GM23338 (cell line): ENCODE measurements at places on chromosomes 1 and 21.

- no peak for DNase-seq
Measured at GRCh38 chr1:47853059-47853458, 144.1 kb downstream of the TRABD2B start.

DNA sequence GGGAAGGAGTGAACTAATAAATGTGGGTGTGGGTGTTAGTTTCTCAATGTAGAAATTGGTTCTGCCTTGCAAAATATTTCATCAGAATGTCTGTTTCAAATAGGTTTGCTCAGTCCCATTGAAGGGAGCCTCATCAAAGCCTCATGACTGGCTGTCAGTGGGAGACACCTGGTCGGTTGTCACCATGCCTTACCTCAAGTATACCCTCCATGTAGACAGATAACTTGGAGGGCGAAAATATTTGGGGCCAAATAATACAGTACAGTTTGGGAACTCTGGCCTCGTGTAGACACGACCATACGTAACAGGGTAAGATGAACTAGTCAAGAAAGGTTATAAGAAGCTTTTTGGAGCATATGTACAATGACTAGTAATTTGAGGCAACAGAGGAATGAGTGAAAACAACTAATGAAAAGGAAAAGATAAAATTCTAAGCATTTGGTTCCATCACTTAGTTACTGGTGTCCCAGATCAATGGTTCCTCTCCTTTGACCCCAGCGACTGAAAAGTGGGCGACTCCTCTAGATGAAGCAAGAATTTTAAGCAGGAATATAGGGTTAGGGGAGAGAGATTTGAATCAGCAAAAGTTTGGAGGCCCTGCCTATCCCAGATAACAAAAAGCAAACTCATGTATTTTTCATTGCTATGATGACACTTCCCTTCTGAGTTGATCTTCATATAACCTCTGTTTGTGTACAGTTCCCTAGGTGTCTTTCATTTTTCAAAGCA is 163.9 kb downstream of the LRRC40 start:
- DNase-seq, result no peak

- DNase-seq, result no peak
Measured at GRCh38 chr1:96238426-96238825, 483.2 kb upstream of the PTBP2 start.

- no peak for DNase-seq
Measured at GRCh38 chr1:41672173-41672572, 187.7 kb upstream of the EDN2 start.

GRCh38 chr1:214282630-214283242 is 1.8 kb downstream of the SMYD2 start:
- no peak for DNase-seq

DNA sequence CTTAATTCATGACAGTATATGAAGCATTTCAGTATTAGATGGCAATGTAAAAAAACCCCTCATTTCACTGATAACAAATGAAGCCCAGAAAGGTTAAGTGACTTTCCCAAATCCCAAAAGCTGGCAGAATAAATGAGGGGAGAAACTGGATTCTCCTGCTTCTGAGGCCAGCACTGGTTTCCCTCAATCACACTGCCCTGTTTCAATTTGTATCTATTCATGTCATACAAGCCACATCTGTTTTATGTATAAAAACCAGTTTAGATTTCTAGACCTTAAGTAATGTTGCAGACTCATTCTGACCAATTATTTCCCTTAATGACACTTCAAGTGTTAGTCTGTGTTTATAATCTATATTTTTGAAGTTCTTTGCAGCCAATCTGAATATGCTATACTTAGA is 16.8 kb downstream of the PLPPR4 start:
- DNase-seq, result no peak

DNA sequence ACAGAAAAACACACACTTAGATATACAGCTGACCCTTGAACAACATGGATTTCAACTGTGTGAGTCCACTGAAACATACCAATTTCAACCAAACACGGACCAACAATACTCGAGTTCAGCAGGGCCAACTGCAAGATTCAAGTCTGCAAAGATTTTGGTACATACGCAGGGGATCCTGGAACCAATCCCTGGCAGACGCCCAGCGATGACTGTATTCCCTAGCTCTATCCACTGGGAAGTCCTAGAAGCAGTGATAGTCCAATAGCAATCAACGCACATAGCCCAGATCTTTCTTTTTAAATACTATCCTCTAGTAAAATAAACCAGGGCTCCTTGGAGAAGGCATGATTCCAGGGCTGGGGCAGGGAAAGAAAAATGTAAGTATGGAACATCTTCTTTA is 9.0 kb downstream of the DDX59 start:
- no peak for DNase-seq

GRCh38 chr21:44049606-44050005 is 37.5 kb downstream of the TRAPPC10 start:
- no peak for DNase-seq

- DNase-seq, result no peak
Measured at GRCh38 chr1:41481109-41481775, 3.2 kb downstream of the EDN2 start.

DNA sequence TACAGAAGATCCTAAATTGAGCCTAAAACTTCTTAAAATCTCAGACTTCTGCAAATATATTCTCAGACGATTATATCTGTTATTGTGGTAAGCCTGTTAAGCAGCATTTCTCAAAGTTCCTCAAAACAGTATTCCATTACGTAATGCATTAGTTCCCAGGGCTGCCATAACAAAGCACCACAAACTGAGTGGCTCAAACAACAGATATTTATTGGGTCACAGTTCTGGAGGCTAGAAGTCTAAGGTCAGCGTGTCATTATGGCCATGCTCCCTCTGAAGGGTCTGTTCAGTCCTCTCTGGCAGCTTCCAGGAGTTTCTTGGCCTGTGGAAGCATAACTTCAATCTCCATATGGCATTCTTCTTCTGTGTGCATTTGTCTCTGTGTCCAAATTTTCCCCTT is 103.5 kb upstream of the ST6GALNAC5 start:
- DNase-seq, result no peak

DNA sequence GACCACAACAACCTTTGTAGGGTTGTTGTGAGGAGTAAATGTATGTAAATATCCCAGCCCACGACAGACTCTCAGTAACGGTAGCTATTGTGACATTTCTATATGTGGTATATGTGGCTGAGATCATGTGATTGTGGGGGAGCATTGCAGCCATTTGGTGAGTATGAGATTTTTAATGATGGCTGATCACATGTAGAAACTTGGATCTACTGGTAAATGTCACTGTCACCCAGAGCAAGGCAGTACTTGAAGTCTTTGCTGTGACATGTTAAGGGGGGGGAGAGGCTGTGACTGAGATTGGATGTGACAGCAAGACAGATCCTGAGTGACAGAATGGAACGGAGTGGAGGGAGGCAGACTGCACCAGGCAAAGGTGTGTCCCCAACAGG is 23.9 kb upstream of the MEF2D start:
- DNase-seq, result no peak

GRCh38 chr1:246800756-246801155 is 76.5 kb downstream of the SCCPDH start:
- no peak for DNase-seq

- DNase-seq, result peak; percentile 82
Measured at GRCh38 chr1:219555031-219555692, 57.7 kb downstream of the ZC3H11B start.

DNA sequence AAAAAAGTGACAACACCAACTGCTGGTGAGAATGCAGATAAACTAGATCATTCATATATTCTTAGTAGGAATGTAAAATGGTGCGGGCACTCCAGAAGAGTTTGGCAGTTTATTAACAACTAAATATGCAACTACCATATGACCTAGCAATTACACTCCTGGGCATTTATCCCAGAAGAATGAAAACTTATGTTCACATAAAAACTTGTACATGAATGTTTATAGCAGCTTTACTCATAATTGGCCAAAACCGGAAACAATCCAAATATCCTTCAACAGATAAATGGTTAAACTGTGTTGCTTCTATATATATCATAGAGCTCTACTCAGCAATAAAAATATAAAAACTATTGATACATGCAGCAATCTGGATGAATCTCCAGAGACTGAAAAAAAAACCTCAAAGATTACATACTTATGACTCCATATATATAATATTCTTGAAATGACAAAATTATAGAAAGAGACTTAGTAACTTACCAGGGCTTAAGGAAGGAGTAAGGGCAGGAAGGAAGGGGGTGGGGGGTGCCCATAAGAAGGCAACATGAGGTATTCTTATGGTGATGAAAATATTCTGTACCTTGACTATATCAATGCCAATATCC is 99.9 kb downstream of the KCNH1 start:
- DNase-seq, result no peak

GRCh38 chr1:157652859-157653493 is 47.6 kb downstream of the FCRL3 start:
- no peak for DNase-seq

- DNase-seq, result no peak
Measured at GRCh38 chr1:26372039-26372438, 511 bp downstream of the ZNF683 start.

DNA sequence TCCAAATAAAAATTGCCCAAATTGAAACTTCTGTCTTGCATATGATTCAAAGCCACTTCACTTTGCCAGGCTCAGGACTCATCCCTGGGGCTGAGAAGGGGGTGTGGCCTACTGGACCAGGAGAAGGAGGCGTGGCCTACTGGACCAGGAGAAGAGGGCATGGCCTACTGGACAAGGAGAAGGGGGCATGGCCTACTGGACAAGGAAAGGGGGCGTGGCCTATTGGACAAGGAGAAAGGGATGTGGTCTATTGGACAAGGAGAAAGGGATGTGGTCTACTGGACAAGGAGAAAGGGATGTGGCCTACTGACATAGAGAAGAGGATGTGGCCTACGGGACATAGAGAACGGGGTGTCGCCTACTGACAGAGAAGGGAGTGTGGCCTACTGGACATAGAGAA is 405.3 kb downstream of the RRAGC start:
- peak; percentile 85 for DNase-seq

DNA sequence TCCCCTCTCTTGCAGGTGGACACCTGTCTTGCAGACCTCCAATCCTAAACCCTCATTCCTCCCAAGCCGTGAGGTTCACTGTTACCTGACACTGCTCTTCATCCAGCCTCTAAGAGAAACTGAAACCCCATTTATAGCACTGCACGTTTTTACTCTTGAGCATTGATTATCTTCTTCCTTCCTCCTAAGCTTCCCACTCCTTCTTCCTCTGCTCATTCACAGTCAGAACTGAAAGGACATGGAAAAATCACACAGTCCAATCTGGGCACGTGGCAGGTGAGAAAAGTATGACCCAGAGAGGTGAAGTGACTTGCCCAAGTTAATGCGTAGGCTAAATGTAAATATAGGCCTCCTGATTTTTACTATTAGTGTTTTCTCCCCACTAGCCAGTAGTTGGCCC is 43.4 kb upstream of the SLC2A1 start:
- no peak for DNase-seq

DNA sequence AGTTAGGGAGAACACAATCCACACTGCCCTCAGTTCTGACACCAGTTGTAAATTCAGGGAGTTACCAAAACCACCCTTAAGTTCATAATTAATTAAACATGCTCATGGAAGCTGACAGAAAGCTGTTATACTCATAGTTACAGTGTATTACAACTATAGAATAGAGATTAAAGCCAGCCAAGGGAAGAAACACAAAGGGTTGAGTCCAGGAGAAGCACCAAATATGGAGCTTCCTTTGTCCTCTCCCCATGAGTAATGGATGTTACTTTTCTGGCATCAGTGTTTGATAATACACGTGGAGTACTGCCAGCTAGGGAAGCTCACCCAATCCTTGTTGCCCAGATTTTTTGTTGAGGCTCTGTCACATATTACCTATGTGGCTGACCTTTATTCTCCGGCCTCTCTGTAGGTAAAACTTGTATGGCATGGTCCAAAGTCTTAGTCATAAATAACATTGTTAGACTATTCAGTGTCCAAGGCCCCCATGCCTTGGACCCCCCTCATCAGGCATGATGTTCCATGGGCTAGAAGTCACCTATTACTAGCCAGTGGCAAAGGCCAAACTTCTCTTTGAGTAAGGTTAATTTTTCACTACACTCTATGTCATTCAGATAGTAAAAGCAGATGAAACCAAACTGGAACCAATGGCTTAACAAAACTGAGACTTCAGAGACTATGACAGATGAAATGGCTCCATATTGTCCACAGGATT is 175.7 kb downstream of the GPR52 start:
- DNase-seq, result no peak

GRCh38 chr1:40951943-40952743 is 27.4 kb upstream of the CTPS1 start:
- DNase-seq, result peak; percentile 92

DNA sequence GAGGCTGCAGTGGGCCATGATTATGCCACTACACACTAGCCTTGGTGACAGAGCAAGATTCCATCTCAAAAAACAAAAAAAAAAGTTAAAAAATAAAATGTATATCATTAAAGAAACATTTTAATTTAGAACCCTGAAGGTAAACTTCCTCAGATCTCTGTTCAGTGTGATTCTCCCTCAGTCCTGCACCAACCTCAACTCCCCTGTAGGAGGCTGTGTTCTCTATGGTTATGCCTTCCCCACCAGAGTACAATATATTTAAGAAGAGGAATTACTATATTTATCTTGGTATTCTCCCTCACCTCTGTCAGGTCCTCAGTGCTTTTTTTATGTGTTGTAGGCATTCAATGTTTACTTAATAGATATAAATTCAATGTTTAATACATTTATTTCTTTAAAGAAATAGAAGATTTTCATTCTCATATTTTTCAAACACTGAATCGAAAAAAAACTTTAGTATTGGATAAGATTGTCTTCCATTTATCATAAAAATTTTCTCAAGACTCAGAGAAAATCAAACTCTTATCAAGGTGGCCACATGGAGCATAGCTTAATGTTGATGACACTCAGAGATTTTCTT is 4.8 kb upstream of the LRRC8B start:
- peak; percentile 68 for DNase-seq

DNA sequence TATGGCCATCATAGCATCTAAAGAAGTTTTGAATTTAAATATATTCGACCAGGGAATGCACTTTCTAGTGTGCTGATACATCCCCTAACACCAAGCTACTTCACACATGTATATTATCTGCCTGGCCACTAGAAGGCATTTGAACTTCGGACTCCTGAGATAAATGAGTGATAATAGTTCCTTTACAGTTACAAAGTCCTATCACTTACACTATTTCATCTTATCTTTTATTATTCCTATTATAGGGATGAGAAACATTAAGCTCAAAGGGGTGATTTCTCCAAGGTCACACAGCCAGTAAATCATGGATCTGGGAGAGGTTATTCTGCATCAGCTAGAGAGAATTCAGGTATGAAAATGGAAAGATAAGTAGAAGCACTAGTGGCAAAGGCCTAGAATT is 40.3 kb downstream of the GPATCH2 start:
- DNase-seq, result peak; percentile 8

- DNase-seq, result no peak
Measured at GRCh38 chr1:2353551-2354438, 37.6 kb downstream of the MORN1 start.

- no peak for DNase-seq
Measured at GRCh38 chr1:193366764-193367507, 180.5 kb upstream of the B3GALT2 start.

DNA sequence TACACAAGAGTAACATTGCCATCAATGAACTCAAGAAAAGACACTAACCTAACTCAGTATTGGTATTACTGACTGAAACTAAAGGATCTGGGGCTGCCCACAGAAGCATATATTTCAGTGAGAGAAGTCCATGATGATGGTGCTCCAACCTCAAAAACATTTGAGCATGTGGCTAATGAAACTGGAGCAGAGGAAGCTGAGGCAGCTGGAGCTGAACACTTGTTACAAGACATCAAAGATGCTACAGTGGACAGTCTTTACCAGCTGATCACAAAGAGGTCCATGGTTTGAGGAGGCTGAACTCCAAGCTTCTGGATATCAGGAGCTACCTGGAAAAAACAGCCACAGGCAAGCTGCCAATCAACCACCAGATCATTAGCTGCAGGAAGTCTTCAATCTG is 42.2 kb upstream of the TTC39A start:
- DNase-seq, result no peak
